ENCODE measurements at places on chromosomes 1 and 21.

DNA sequence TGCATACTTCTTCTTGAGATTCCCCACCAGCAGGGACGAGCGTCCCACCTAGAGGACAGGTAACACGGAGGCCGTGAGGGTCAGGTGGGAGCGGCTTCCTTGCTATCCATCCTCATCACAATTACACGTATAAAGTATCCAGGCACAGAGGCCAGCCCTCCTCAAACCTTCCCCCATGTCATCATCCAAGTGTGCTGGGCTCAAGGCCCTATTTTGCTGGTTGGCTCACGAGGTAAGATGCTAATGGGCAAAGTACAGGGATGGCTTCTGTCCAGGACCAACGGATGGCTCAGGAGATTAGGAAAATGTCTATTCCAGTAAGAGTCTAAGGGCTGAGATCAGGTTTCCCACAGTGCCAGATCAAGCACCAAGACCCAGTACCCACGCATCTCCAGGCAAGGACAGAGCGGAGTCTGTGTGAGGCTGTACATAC is 11.5 kb upstream of the A3GALT2 start:
- DNase-seq: no peak

- no peak for DNase-seq
Measured at GRCh38 chr1:114249691-114250090, 96.0 kb upstream of the SYT6 start.

- DNase-seq: no peak
Measured at GRCh38 chr21:42073145-42074099, 2.3 kb downstream of the UMODL1 start.

- DNase-seq: no peak
Measured at GRCh38 chr1:26278724-26279455, 996 bp upstream of the SH3BGRL3 start.

DNA sequence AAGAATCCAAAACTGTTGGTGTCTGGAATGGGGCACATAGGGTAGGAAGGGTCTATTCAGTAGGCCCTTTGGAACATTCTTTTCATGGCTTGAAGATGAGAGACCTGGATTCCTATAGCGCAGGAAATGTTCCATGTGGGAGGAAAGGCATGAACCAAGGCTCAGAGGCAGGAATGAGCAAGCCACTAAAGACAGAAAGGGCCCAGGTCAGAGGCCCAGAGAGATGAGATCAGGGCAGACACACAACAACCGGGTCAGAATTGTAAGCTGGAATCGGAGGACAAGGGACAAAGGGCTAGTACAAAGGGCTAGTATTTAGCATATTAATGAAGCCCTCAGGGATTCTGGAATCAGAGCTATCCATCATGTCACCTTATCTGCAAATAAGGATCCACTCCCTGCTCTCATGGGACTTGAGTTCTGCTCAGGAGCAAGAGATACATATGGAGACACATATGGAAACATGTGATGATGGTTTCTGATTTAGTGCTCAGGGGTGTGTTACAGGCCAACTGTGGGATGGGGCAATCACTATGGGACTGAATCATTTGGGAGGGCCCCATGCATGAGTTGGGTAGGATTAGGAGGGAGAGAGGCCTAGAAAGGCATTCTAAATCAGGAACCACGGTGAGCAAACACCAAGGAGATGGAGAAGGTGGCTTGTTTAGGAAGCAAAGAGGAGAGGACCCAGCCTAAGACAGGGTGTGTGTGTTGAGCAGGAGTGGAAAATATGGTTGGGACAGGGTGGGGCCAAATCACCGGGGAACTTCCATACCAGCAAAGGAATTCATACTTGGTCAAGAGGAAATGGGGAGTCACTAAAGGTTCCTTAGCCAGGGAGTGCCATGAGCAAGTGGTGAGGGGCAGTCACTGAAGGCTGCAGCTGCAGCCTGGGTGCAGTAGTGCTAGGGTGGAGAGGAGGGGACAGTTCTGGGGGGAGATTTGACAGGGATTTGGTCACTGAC is 8.6 kb downstream of the NECTIN4 start:
- DNase-seq: no peak

DNA sequence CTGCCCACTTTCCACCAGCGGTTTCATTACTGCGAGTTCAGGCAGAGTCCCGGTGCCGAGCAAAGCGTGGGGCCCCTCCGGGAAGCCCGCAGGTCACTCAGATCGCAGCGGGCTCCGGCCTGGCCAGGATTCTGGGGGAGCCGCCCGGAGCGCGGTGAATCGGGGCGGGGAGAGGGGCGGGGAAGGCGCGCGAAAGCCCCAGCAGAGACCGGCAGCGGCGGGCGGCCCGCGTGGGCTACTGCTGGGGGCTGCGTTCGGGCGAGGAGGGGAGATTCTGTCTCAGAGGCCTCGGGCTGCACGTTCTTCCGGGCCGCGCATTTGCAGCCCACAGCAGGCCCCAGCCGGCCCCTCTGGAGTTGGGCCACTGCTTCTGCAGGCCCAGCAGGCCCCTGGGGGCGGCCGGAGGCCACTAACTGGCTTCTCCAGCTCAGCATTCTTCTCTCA is 64.7 kb downstream of the SCCPDH start:
- DNase-seq: no peak

DNA sequence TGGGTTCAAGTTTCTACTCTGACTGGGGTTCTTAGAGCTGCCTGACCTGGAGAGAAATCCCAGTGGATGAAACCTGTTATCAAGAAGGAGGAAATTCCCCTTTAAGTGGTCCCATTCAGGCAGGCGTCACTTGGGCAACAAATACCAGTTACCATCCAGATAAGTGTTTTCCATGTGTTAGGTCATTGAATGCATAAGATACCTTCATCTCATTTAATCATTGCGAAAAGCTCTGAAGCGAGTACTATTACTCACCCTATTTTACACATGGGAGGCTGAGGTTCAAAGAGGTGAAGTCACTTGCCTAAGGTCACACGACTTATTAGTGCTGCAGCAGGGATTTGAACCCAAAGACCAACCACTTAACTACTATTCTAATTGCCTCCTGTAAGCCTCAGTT is 45.5 kb upstream of the RPL11 start:
- no peak for DNase-seq

DNA sequence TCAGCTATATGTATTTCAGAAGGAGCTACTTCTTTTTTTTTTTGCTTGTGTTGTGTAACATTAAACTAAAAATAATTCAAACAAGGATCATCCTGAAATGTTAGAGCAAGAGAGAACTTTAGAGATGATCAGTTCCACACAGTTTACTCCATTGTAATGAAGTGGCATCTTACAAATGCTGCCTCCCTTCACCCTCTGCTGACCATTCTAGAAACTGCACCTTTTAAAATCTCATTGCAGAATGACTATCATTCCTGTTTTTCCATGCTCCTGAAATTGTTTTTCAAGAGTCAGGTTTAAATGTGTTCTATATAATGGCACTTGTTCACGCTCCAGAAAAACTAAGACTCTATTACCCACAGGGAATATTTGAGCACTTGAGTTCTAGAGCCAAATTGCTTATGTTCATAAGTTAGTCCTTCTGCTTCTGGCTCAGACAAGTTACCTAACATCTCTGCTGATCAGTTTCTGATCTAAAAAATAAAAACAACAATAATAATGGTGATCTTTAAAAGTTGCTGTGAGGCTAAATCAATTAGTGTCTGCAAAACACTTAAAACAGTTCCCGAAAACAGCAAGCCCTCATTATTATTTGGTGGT is 21.5 kb upstream of the SLC44A5 start:
- no peak for DNase-seq

DNA sequence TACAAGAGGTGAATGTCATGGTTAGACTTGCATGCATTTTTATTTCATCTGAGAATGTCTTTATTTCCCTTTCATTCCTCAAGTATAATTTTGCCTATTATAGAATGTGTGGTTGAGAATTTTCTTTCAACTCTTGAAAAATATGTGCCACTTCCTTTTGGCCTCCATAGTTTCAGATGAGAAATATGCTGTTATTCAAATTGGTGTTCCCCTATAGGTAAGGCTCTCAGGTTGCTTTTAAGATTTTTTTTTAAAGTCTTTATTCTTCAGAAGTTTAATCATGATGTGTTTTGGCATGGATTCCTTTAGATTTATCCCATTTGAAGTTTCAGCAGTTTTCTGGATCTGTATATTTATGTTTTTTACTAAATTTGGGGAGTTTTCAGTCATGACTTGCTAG is 2.1 kb downstream of the MROH7 start:
- no peak for DNase-seq

DNA sequence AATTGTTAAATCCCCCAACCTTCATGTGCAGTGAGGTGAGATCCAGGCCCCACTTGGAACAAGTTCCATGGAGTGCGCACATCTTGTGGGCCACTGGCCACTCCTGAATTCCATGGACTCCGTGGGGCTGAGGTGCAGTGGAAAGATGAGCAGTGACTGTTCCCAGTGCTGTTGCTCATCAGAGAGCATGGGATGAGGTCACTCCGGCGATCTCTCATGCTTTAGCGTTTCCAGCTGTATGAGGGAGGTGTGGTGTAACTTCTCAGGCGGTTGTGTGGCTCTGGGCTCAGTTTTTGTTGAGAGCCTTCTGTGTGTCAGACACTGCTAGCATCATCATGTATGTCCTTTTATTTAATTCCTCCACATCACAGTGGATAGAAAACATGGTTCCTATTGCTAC is 96.2 kb downstream of the GALNT2 start:
- DNase-seq: no peak

DNA sequence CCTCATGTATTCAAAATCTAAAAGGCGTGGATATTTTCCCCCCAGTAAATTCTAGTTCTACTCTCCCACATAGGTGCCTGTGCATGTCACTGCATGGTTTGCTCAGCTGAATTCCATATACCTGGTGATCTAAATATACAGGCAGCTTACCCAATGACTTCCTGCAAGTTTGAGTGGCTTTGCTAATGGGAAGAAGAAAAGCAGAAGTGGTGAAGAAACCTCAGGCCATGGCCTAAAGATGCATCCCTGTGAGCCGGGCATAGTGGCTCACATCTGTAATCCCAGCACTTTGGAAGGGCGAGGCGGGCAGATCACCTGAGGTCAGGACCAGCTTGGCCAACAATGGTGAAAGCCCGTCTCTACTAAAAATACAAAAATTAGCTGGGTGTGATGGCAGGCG is 11.5 kb downstream of the SLC44A3 start:
- no peak for DNase-seq

- no peak for DNase-seq
Measured at GRCh38 chr1:33348676-33349080, 27.8 kb upstream of the A3GALT2 start.

GRCh38 chr1:88433556-88433955 is 250.5 kb upstream of the PKN2 start:
- DNase-seq: no peak

DNA sequence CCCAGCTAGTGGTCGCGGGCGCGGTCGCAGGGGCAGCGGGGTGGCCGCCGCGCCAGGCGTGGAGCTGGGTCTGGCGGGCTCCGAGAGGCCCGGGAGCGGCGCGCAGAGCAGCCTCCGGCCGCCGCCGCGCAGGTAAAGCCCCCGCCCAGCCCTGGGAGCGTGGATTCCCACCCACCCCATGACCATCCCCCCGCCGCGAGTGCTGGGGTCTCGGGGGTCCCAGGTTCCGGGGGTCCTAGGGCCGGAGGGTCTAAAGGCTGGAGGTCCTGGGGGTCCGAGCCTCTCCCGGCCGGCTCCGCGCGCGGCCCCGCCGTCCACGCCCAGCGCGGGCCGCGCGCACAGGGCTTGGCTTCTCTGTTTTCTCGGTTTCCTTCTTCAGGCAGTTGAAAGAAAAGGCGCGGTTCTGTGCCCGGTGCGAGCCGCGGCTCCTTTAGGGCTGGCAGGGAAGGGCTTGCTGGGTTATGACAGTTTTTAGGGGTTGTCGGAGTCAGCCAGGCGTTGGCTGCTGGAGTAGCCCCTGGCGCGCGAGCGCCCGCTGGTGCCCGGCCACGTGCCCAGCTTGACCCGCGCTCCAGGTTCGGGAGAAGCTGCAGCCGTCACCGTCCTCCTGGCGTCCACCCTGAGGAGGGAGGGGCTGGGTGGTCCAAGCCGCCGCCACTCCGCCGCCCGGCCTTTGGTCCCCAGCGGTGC is 359 bp downstream of the LRRC3 start:
- no peak for DNase-seq

DNA sequence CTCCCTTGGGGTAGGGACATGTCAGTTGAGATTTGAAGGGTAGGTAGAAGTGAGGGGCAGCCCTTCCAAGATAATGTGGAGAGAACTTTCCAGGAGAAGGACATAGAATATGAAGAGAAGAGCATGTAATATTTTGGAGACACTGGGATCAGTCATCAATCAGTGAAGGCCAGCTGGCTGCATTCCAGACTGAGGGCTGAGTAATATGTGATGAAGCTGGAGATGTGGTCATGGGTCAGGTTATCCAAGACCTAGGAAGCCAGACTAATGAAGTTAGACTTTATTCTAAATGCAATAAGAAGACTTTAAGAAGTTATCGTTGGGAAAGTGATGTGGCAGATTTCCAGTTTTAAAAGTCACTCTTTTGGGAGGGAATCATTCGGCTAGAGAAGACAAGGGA is 262.0 kb downstream of the HMCN1 start:
- DNase-seq: no peak

DNA sequence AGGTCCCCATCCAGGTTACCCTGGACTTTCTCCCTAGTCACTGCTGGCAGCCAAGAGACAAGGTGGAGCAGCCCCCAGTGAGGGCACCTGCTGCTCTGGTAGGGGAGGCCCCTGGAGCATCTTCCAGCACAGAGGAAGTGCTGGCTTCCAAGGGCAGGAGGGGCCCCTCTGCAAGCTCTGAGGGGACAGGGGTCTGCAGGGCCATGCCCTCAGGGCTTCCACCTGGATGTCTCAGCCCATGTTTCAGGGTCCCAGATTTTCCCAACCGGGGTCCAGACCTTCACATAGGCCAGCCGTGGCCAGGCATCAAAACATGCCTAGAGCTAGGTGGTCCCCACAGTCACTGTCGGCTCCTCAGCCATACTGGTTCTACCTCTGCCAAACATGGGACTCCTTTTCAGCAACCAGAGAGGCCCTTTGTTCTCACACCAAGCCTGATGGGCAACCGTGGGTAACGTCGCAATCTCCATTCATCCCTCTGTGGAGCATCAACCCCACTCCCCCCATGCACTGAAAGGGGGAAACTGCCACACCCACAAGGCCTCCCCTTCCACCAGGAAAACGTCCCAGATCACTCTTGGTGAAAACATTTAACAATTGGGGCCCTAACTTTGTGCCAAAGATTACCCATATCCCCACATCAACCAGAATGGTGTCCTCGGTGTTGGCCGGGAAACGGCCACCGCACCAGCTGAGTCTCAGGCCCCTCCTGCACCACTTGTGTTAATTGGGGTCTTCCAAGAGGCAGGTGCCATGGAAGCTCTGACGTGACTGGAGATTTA is 1.9 kb upstream of the COL6A2 start:
- no peak for DNase-seq

- no peak for DNase-seq
Measured at GRCh38 chr1:63321066-63321784, 1.1 kb upstream of the FOXD3 start.

- DNase-seq: no peak
Measured at GRCh38 chr1:1334835-1335234, 3.8 kb downstream of the TAS1R3 start.

DNA sequence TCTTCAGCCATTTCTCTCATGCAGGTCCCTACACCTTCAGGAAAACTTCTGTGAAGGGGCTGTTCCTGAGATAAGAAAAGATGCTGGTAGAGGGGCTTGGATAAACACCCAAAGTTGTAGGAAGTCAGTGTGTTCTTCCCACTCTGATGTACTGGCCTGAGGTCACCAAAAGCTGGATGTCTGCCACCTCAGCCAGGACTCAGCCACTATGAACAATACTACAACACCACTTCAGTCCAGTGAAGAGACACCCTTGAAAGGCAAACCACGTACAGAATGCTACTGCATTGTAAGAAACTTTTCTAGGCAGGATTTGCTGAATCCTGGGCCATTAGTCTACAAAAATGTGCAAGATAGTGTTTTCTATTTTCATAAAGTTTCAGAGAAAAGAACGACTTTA is 2.4 kb downstream of the PTPN14 start:
- no peak for DNase-seq
